ENCODE measurements at places on chromosomes 16 and 17.

- peak; percentile 81 for DNase-seq
These were observed 1.2 kb downstream of the GPR142 start for GRCh38 chr17:74368341-74369081.

- DNase-seq = no peak
These were observed 36.0 kb upstream of the FBXO47 start for GRCh38 chr17:39002991-39003715.

DNA sequence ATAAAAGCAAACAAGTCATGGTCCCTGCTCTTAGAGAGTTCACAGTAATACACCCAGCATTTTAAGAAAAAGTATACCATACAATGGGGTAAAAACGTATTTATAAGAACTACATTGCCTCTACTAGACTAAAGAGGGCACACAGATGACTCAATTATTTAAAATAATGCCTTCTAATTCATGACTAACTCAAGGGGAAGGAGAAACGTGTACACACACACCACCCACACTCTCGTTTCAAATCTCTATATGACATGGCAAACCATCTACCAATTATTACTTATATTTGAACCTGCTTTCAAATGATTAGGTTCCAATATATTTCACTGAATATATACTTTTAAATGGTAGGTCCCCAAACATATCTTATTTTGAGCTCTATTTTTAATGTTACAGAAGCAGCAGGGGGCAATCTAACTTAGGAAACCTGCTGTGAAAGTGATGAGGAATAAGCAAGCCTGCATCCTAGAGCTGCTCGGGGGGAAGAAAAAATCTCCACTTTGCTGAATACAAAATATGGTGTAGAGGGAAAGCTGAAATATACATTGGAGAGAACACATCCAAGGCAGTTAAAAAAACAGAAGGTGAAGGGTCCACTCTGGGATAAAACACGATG is 232.4 kb upstream of the PSMD7 start:
- no peak for DNase-seq

DNA sequence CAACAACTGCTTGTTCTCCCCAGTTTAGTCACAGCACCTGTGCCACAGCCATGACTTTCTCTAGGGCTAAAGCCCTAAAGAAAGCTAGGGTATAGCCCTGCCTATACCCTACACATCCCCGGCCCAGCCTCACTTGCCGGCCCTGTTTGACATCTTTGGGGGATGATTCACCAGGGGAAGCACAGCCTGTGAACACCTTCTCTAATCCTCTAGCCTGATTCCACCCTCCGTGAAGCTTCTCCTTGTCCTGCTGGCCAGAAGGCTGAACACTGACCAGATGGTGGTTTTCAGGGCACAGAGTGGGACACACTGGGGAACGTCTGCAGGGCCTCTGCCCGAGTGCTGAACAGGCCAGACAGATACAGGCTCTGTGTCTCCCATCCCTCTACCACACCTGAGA is 6.0 kb downstream of the CLEC16A start:
- peak; percentile 38 for DNase-seq

GRCh38 chr17:81656118-81656743 is at the start of gene PDE6G:
TSS of gene PDE6G (minus strand) at chr17:81656542. CDS start at chr17:81653305, 3,237 bp downstream.
- no peak for DNase-seq

Measured in glutamatergic neuron (in vitro differentiated cells).